ENCODE measurements at places on chromosomes 1 and 21. TPM values are rescaled to one million over a fixed set of nuclear protein-coding genes. Genes with fewer than 3 reads are reported as not detected.
A peak's percentile ranks its signal among the peaks of the same experiment; 100 is the strongest.

The KRTAP19-3 gene
- not detected for total RNA-seq

The GPR37L1 gene
- total RNA-seq = not detected

The MCOLN3 gene
- total RNA-seq = 2.3 TPM

The KCNK2 gene
- 64.3 TPM for total RNA-seq

The OR2G6 gene
- not detected for total RNA-seq

The AGPAT3 gene
- total RNA-seq = 29.0 TPM

The PDZK1 gene
- not detected for total RNA-seq

The HSD3B1 gene
- not detected for total RNA-seq

The TM2D1 gene
- total RNA-seq = 89.8 TPM

DNA sequence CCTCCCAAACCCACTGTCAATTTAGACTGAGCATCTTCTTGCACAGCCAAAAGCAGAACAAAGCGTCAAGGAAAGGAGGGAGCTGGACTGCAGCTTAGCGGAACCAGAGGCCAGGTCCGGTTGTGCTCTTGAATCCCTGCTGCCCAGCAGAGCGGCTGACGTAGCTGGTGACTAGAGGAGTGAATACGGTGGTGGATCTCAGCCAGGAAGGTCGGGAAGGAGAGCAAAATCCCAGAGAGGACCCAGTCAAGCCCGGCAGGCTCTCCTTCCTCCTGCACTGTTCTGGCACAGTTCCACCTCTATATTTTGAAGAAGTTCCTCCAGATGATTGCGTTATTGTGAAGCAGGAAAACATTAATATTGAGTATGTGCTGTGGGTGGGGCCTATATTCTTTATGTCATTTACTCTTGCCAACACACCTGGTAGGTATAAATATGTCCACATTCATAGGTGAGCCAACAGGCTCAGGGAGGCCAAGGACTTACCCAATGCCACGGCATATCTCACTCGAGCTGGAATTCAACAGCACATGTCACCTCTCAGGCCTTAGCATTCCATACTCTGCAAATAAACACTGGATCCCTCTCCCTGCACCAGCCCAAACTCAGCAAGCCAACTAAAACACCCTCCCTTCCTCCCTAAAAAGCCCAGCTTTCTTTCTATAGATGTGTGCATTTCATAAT lies 23.6 kb upstream of the ABCB10 start:
- no peak for DNase-seq

GRCh38 chr1:110783292-110783918 lies 89.5 kb upstream of the CD53 start:
- DNase-seq = peak; percentile 63

- DNase-seq = peak; percentile 82
Measured at GRCh38 chr1:47992720-47993415, 4.3 kb downstream of the TRABD2B start.

DNA sequence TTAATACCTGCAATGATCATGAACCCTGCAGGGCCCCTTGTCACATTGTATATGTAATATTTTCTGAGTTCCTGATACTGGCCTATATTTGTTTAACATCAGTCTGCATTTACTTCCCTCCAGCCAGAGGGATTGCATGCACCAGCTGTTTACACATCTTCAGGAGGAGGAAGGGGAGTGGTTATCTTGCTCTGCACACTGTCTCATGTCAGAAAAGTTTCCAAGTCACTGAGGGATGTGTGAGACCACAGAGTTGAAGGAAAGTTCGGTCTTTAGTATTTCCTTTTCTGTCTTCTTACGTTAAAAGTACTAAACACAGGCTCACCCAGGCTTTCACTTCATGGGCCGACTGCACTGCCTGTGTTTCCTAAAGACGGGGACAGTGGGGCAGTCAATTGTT lies 574.1 kb downstream of the LMO4 start:
- peak; percentile 74 for DNase-seq

DNA sequence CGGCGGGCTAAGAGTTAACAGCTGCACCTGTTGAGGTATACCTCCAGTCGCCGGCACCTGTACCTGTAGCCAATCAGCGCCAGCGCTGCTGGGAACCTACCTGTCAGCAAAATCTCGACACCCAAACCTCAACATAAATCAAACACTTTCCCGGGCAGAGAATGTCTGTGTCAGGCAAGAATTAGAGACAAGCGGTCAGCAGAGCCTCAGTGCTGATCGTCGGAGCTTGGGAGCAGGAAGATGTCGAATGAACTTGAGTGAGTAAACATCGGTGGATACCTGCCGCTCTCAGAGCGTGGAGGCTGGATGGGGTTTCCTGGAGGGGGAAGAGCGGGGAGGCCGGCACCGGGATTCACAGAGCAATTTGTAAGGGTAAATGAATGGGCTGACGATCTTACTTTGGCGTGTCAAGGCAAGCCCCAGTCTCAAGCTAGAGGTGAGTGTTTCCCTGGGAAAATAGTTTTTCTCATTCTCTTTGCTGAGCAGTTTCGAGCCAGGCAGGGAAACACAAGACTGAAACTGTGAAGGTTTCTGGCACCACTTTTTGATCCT lies at the start of gene GRHL3:
Gene GRHL3 (plus strand): TSS at position 46 of the 552 bp plus-strand sequence. CDS start 195 bp downstream, at position 241.
- no peak for DNase-seq

- DNase-seq = no peak
Measured at GRCh38 chr21:33684068-33684467, 41.8 kb downstream of the ITSN1 start.

- peak; percentile 94 for DNase-seq
Measured at GRCh38 chr1:243926803-243927245, 76.8 kb upstream of the AKT3 start.
